ENCODE measurements at places on chromosomes 3 and 15.

- DNase-seq, result no peak
These were observed 35.0 kb upstream of the ARID3B start for GRCh38 chr15:74505837-74506514.

GRCh38 chr3:162842549-162843216, 1346.1 kb downstream of the OTOL1 start:
- DNase-seq, result no peak

GRCh38 chr3:5678248-5678647, 490.7 kb downstream of the EDEM1 start:
- no peak for DNase-seq

DNA sequence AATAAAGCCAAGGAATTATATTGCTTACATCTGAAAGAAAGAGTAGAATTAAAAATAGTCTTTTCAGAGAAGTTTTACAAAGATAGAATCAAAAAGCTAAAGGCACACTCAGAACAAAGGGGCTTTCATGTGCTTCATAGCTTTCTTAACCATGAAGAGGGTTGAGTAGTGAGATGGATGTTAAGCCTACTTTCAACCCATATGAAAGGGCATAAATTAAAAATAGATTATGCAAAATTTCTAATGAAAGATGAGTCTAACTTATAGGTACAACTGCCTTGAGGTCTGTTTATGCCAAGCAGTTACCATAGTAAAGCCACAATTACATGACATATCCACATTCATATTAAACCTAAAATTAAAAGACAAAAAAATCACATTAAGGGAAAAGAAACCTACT, 223.3 kb upstream of the ARHGEF26 start:
- no peak for DNase-seq

DNA sequence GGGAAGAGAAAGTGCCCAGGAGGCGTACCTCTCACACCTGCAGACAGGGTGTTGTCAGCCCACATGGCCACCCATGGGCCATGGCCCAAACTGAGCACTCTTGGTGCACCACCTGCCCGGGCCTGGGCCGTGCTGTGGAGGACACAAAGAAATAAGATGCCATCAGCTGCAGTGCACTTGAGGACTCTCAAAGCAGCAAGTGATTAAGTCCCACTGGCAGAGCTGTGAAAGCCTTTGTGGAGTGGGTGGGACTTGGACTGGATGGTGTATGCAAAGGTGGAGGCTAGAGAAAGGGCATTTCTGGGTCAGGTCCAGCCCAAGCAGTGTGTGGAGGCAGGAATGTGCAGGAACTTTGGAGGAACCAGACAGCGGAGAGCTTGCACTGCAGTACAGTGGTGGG, 122.3 kb downstream of the MEGF11 start:
- no peak for DNase-seq

DNA sequence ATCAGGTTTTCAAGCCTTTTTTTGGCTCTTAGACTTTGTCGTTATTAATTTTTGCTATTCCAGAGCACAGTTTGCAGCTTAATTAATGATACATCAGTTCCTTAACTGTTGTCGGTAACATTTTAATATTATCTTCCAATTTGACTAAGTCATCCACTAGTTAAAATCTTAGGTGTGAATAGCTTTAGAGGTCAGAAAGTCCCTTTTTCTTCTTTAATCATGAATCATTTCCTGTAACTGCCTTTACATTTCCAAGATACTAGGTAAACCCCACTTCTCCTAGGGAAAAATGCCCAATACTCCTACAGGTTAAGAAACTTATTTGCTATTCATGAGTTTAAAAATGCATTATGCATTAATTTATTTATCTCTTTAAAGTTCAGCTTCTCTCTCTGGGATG, 260.9 kb upstream of the CFAP20DC start:
- no peak for DNase-seq

DNA sequence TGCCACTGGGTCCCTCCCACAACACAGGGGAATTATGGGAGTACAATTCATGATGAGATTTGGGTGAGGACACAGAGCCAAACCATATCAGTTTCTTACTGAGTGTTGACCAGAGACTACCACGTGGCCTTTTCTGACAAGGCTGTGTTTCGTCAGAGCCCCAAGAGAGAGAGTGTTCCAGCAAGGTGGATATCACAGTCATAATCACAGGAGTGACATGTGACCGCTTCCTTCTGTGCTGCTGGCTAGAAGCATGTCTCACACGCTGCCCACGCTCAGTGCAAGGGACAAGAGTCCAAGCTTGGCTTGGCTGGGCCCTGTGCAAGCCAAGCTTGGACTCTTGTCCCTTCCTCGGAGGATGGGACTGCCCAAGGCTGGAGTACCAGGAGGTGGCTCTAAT, 103.2 kb downstream of the GABRG3 start:
- DNase-seq, result no peak

- DNase-seq, result no peak
These were observed 217.7 kb upstream of the CGNL1 start for GRCh38 chr15:57158589-57158988.

DNA sequence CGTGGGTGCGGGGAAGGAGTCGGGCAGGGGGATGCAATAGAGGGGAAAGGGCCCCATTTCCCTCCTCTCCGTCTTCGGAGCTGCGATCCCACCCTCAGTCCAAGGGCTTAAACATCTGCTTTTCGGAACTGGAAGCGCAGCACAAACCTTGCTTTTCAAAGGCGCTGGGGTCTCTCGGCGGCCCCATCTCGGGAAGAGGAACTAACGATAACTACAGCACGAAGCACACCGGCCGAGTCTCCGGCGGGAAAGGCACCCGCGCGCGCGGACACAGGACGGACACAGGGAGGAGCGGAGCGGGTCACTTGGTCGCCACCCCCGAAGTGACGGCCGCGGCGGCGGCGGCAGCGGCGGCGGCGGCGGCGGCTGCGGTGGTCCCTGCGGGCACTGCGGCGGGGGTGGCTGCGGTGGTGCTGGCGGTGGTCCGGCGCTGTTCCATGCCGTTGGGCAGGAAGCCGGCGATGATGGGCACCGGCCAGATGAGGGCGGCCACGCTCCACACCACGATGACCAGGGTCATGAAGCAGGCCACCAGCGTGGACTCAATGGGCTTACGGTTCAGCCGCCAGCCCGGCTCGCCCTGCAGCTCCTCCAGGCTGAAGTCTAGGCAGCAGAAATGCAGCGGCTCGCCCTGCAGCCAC, 1.1 kb downstream of the TMEM158 start:
- DNase-seq, result no peak

DNA sequence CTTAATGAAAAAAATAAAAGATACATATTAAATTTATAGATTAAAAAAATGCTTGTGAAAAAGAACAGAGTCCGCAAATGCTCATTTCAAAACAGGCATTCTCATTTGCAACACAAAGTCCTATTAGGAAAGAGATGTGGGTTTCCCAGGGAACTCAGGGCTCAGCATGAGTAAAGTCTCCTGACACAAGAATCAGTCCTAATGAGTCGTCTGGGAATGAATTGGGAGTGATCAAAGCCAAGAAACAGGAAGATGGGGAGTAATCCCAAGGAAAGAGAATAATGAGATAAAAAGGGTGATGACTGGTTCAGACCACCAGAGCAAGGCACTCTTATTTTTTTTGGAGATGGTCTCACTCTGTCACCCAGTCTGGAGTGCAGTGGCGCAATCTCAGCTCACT, 443.7 kb downstream of the NR2F2 start:
- no peak for DNase-seq

All from CD4-positive, alpha-beta T cell treated with Interleukin-6 at 100 ng/mL for 8 hours (primary cell).